ENCODE measurements at places on chromosomes 16 and 17.

DNA sequence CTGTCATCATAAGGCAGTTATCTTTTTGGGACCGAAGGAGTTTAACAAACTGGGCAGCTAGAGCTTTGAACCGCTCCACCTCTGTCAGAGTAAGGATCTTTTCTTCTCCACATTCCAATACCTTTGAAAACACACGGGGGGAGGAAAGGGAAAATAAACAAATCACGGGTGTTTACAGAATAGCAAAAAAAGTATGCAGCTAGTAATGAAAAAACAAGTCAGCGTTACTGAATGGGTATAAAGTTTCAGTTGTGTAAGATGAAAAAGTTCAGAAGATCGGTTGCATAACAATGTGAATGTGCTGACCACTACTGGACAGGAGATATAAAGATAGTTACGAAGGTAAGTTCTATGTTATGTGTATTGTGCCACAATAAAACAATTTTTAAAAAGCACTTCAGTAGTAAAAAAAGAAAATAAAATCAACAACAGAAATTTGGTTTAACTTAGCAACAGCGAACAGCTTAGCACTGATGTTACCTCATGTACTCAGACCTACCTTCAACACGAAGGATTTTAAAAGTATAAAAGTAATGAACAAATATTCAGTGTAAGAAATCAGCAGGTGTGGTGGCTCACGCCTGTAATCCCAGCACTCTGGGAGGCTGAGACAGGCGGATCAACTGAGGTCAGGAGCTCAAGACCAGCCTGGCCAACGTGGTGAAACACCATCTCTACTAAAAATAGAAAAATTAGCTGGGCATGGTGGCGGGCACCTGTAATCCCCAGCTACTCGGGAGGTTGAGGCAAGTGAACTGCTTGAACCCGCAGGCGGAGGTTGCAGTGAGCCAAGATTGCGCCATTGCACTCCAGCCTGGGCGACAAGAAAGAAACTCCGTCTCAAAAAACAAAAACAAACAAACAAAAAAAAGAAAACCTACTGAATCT is 34.3 kb downstream of the MARF1 start:
- no peak for DNase-seq

DNA sequence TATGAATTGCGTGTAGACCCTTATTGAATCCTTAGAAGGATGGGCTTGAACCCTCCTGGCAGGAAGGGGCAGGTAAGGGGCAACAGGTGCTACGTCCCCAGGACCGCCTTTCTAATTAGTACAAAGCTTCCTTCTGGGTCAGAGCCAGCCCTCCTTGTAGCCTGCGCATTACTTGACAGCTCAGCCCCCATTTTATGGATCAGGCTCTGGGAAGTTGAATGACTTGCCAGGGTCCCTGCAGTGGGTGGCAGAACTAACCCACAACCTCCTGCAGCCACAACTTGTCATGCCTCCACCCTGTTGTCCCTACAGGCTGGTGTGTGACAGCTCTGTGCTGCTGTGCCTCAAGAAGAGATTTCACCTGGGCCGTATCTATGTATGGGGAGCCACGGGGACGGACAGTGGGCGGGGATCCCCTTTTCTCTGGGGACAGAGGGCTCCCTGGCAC is 2.7 kb downstream of the MYO15B start:
- no peak for DNase-seq

DNA sequence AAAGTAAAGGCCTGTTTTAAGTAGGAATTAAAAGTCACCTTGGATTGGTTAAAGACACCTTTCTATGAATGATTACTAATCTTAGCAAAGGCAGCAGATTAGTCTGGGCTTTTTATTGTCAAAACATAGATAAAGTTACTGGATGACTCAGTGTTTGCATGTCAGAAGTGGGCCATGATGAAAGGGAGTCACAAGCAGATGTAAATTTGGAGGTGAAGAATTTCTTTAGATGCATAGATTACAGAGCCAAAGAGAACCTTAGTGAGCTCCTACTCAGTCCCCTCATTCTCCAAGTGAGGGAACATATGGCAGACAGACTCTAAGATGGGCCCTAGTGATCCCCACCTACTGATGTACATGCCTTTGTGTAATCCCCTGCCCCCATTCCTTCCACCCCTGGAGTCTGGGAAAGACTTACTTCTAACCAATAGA is 124.5 kb downstream of the HS3ST3A1 start:
- no peak for DNase-seq

DNA sequence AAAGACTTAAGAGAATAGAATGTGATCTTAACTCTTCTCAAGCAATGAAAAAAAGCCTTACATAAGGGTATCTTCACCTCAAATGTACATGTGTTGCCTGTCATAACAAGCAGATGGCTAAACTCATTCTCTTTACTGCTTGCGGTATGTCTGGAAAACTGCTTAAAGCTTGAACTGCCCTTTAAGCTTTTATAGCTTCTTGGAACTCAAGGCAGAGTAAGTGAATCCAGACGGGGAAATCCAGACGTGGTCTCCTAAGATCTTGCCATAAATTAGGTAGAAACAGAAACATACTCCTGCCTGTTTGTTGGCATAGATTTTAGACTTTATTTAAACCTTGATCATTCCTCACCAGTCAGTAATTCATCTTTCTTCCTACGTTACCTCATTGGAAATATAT is 19.6 kb downstream of the CLUAP1 start:
- no peak for DNase-seq

GRCh38 chr17:8029121-8029520 is 9.7 kb upstream of the ALOX15B start:
- DNase-seq: no peak

DNA sequence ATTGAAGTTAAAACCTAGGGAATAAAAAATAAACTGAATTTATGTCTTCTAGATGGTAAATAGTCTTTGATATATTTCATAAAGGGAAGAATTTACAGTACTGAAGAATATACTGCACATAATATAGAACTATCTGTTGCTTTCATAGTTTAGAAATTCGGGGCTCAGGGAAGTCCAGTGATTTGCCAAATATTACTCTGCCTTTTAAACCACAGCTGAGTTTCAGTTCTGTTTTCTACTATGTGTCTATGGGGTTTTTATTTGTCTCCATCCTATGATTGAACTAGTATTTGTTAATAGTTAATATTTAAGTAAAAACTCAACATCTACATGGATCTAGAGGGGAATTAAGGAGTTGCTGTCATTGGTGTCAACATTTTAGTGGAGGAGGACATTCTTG is 715.0 kb upstream of the CDH8 start:
- no peak for DNase-seq

DNA sequence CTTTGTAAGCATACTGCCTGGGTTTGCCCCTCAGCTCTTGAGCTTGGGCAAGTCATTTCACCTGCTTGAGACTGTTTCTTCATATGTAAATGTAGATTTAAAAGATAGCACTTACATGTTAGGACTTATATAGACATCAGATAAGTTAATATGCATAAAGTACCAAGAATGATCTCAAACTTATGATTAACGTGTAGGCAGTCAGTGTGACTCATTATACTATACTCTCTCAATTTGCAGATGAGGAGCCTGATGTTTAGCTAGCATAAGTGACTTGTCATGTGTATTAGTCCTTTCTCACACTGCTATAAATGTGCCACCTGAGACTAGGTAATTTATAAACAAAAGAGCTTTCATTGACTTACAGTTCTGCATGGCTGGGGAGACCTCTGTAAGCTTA is 690.5 kb downstream of the KCNJ2 start:
- DNase-seq: no peak

DNA sequence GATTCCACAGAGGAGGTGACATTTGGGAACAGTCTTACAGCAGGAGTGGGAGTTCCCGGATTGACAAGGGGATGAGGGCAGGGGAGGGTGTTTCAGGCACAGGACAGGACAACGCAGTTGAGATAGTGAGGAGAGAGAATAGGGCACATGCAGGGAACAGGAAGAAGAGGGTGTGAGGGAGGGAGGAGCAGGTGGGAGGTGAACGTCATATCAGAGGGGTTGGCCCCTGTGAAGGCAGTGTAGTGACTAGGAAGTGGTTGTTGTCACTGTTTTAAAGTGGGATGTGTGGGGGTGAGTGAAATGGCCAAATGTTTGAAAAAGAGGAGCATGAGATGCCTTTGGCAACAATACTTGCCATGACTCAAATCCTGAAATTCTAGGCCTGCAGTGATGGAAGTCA is 12.2 kb downstream of the PRKCB start:
- DNase-seq: peak; percentile 34

DNA sequence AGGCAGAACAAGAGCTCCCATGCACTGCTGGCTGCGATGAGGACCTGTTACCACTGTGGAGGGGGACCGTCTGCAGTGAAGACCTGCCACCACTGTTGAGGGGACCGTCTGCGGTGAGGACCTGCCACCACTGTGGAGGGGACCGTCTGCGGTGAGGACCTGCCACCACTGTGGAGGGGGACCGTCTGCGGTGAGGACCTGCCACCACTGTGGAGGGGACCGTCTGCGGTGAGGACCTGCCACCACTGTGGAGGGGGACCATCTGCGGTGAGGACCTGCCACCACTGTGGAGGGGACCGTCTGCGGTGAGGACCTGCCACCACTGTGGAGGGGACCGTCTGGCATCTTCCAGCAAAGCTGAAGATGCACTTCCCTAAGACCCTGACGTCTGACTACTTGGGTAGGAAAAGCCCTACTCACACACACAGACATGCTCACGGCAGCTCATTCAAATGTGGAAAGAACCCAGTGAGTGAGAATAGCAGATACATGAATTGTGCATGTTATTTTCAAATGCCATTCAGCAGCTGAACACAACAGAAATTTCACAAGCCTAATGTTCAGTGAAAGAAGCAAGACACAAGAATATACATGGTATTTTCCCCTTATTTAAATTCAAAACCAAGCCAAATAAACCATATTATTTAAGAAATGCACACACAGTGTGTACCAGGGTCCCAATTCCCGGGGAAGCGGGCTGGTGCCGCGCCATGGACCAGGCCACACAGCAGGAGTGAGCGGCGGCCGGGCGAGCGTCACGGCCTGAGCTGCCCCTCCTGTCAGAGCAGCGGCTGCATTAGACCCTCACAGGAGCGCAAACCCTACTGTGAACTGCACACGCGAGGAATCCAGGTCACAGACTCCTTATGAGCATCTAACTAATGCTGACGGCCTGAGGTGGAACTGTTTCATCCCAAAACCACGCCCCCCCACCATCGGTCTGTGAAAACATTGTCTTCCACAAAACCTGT is 64.2 kb upstream of the METRNL start:
- DNase-seq: no peak

DNA sequence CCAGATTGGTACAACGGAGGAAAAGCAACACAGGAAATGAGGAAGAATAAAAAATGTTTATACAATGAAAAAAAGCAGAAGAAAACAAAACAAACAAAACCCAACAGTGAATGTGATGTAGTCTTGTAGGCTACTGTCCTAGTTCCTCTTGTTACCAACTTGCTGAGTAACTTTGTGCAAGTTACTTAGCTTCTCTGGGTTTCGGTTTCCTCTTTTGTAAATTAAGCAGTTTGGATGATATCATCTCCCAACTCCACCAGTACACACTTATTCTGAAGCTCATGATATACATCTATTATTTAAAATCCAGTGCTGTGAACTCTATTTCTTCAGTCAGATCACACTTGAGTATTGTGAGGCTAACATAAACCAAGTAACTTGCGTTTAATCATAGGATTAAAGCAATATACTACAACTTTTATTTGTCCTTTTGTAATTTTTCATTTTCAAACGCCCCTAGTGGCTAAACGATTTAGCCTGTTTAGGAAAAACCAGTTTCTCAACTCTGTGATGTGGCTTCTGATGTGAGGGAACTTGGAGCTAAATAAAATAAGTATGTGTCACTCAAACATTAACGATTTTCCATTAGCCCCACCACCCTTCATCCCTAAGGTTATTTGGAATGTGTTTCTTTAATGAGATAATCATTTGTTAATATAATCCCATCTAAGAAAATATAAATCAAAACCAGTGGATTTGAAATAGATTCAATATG is 1.4 kb upstream of the UNK start:
- DNase-seq: no peak

- no peak for DNase-seq
Observed at GRCh38 chr16:72921620-72922019, 126.3 kb downstream of the ZFHX3 start.

DNA sequence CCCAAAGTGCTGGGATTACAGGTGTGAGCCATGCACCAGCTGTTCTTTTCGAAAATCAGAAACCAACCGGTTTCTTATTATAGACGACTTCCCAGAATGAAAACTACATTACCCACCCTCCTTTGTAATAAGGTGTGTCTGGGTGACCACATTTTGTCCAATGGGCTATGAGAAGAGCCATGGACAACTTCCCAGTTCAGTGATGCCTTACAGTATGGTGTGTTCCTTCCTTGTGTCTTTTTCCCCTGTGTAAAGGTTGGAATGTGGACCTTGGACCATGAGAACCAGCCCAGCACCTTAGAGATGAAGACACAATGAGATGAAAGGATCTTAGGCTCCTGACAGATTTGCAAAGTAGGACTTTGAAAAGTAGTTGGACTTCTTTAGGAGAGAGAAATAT is 85.0 kb upstream of the ATF7IP2 start:
- DNase-seq: no peak

GRCh38 chr17:12422651-12423050 is 243.0 kb upstream of the MYOCD start:
- DNase-seq: no peak

GRCh38 chr16:77430787-77431585 is 3.8 kb downstream of the ADAMTS18 start:
- no peak for DNase-seq

DNA sequence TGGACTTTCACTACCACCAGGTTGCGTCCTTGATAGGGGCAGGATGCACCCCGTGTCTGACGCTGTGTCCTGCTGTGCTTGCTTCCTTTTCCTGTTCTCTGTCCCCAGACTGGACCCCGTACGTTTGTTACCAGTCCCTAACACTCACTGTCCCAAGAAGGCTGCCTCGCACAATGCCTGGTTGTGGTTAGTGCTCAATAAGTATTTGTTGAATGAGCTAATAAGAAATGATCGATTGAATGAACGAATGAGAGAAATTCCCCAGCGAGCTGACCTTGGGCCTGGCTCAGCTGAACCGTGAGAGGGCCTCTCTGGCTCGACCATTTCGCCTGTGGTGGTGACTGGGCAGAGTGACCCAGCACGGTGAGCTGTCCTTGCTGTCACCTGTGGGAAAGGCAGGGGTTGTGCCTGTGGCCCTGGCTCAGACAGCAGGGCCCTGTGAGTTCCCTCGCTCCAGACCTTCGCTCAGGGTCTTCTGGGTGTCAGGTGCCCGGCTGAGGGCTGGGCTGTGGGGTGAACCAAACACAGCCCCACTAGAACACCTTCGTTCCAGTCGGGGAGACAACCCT is 20.9 kb downstream of the CMIP start:
- DNase-seq: no peak

DNA sequence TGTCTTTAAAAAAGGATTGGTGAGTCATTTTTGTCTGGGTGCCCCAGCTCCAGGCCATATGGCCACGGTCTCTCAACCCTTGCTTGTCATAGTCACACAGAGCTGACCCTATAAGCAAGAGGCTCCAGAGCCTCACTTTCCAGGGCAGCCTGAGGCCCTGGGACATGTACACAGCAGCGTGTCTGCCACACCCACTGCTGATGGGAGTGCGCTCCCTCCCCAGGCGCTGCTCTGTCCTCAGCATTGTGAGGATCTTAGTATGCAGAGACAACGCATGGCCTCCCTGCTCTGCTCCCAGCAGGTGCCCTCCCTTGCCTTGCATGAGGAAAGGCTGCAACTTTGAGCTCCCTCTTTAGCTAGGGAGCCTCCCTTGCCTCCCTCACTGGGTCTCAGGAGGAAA is 80.8 kb upstream of the CRHR1 start:
- DNase-seq: no peak
